ENCODE measurements at places on chromosomes 6 and 20.
A peak's percentile ranks its signal among the peaks of the same experiment; 100 is the strongest.

GRCh38 chr20:63978319-63979228, 868 bp downstream of the SAMD10 start:
- no peak for DNase-seq

GRCh38 chr20:14113416-14113815, 118.1 kb downstream of the MACROD2 start:
- DNase-seq = no peak

- DNase-seq = peak; percentile 63
These were observed 34.0 kb upstream of the TRAM2 start for GRCh38 chr6:52610745-52611355.

DNA sequence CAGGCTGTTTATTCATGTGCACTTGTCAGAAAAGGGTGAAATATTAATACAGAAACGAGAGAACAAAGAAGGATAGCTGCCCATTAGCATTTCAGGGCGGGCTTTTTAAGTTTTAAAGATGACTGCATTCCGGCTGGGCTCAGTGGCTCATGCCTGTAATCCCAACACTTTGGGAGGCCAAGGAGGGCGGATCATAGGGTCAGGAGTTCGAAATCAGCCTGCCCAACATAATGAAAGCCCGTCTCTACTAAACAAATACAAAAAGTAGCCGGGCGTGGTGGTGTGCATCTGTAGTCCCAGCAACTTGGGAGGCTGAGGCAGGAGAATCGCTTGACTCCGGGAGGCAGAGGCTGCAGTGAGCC, 130.5 kb downstream of the HFE start:
- no peak for DNase-seq

GRCh38 chr20:37969949-37970855, 63.1 kb downstream of the TTI1 start:
- no peak for DNase-seq

- DNase-seq = no peak
These were observed 22.9 kb downstream of the TOX2 start for GRCh38 chr20:43937591-43937990.

DNA sequence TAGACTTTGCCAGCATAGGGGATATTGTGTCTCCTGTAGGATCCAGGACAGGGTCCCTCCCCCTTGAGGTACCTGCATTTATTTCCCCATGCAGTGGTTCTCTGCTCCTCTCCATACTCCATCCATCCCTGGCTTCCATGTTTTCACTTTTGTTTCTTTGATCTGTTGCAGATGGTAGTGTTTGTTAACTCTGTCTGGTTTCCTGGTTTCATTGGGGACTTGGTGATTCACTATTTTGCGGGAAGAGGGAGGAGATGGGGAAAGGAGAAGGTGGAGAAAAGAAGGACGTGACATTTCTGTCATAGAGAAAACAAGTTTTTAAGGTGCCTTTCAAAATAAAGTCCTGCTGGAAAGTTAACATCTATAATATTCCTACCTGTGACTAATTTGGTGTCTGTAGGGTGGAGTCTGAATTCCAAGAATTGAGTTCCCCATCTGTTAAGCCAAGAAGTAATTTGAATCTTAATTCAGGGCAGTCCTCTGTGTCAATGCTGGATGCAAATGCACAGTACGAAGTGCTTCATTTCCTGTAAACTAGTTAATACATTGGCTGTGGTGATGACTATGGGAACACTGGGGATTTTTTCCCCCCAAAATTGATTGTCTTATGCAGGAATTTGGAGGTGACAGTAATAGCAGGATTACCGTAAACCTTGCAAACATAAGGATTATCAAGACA, 6.9 kb upstream of the RNF144B start:
- DNase-seq = no peak

GRCh38 chr6:6368040-6368683, 47.7 kb upstream of the F13A1 start:
- no peak for DNase-seq

DNA sequence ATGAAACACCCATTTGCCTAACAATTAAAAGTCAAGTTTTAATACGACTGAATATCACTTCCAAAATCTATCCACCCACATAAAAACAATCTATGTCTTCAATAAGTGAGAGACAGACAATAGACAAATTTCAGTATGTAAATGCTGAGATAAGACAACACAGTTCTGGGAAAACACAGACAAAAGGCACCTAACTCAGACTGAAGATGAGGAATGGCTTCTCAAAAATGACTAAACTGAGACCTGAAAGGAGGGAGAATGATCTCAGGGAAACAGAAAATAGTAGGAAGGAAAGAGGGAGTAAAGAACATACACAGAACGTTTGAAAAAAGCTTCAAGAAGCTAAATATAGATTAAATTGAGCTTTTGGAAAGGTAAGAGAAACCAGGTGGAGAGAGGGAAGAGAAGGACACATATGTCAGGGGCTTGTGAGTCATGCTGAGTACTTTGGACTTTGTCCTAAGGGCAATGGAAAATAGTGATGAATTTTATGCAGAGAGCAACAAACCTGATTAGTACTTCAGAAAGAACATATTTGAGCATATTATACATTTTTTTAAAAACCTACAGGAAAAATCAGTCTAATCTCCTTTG, 16.1 kb downstream of the LMBRD1 start:
- DNase-seq = no peak

DNA sequence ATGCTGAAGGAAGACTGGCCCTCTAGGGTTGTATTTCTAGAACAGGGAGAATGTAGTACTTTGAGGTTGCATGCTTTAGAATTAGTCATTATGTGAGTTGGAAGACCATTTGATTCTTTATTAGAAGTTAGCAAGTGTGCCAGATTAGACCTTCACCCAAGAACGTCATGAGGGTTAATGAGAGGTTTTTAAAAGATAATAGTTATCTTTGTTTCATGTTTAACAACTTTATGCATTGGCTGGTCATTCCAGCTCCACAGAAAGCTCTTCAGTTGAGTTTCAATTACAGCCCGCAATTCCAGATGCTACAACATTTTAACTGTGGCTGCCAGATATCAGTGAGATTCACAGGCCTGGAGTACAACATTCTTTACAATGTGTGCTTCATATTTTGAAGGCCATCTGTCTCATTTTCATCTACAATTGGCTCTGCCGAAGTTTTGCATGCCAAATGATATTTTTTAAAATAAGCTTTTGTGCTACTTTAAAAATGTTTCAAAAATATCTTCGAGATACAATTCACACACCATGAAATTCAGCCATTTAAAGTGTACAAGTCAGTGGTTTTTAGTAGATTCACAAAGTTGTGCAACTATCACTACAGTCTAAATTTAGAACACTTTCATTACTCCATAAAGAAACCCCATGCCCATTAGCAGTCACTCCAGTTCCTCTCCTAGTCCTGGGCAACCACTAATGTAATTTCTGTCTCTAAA, 61.1 kb upstream of the FBXO30 start:
- DNase-seq = no peak

DNA sequence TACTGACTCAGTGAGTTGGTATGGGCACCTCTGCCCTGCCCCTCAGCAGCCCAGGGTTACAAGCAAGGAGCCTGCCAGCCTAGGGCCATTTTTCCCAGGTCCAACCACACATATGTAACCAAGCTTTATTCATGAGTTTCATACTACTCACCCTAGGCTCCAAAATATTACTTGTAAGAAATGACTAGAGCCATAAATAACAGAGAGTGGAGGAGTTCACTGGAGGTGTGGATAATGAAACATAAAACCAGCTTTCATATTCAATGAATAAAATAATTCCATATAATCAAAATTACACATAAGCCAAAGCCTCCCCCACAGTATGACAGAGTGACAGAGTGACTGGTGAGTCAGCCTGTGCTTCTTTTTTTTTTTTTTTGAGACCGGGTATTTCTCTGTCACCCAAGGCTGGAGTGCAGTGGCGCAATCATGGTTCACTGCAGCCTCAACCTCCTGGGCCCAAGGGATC, 229.8 kb upstream of the SASH1 start:
- DNase-seq = no peak

- DNase-seq = no peak
These were observed 40.2 kb upstream of the SAMHD1 start for GRCh38 chr20:36991703-36992102.

DNA sequence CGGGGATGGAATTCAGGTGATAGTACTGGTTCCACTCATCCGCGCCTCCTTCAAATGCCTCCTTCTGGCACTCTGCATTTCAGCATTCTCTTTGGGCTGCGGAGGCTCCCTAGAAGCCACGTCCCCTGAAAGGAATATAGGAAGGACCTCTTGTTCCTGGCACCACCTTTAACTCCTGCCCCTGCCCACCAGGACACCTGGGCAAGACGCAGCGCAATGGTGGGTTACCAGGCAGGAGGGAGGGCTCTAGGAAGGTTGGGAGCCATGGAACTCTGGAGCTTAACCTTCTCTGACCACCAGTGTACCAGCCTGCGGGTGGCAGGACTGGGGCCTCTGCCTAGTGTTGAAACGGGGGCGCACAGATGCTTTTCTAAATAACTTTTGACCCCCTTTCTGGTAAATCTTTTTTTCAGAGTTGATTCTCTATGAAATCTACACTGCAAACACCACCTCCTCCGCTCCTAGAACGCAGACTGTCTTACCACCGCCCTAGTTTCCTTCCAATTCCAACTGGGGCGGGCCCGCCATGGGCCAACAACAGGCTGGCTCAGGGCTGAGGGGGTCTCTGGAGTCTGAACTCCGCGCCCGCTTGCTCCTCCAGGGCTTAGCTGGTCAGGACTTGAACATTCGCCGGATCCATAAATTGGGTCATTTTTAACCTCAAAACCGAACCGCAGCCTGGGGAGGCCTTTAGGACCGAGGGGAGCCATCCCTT, 871 bp upstream of the SYNDIG1 start:
- no peak for DNase-seq

DNA sequence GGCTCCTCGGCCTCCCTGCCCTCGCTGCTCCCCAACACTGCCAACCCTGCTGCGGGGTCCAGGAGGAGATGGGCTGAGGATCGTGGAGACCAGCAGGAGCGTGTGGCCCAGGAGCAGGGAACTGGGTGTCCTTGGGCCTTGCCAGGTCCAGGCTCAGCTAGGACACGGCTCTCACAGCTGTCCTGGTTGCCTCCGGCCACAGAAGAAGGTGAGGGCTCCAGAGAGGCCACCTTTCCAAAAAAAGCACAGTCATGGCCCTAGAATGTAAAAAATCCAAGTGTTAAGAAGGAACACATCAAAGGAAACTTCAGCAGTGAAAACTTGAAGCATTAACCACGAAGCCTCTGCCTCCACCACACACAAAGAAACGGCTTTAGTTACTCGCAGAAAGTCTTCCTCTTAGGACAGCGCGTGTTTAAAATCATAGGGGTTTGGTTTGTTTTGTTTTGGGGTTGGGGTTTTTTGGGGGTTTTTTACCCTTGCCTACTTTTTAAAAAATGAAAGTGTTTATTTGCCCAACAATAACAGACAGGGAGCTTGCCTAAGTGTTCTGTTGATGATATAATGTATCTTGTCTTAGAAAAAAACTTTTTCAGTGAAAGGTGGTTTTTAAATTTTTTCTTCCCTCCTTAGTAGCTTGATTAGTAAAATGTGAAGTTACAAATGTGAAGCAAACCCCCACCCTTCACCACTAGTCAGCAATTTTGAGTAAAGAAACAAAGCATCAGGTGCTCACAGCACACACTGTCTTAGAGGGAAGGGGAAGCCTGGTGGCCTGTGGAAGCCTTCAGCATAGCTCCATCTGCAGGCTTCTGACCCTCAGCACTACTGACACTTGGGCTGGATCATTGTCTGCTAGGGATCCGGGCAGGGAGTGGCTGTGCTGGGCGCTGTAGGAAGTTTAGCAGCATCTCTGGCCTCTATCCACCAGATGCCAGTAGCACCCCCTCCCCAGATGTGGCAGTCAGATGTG, 60.0 kb downstream of the PTPN1 start:
- DNase-seq = no peak

- DNase-seq = no peak
These were observed 383.8 kb downstream of the ADGRB3 start for GRCh38 chr6:69018906-69019305.

GRCh38 chr20:5886788-5887187, 63.5 kb downstream of the TRMT6 start:
- DNase-seq = no peak
